ENCODE measurements at places on chromosomes 5 and 9. TPM values are rescaled to one million over a fixed set of nuclear protein-coding genes. Genes with fewer than 3 reads are reported as not detected.

- H3K4me3 ChIP-seq, result no peak overlapping the region
- no peak for DNase-seq
- no peaks in the 10 kb centered on the region for H3K4me1 ChIP-seq
- no peak overlapping the region for H3K27ac ChIP-seq
- no peaks in the 10 kb centered on the region for H3K36me3 ChIP-seq
These were observed 701.0 kb downstream of the NR2F1-AS1 start for GRCh38 chr5:92879806-92880543.

The BARHL1 gene
- not detected for polyA plus RNA-seq

- no peak within 1 kb of the TSS for H3K27ac ChIP-seq
- H3K4me1 ChIP-seq, result no peaks in the 10 kb centered on the region
- no peaks in the 10 kb centered on the region for H3K27me3 ChIP-seq
- no peak within 1 kb of the TSS for H3K4me3 ChIP-seq
- H3K36me3 ChIP-seq, result no peaks in the 10 kb centered on the region
These were observed at the start of gene AMBP for GRCh38 chr9:114078021-114078780. TSS of gene AMBP (minus strand) at chr9:114078300. CDS start at chr9:114078209, 91 bp downstream.

- H3K27ac ChIP-seq, result no peak overlapping the region
- H3K4me1 ChIP-seq, result no peaks in the 10 kb centered on the region
- H3K27me3 ChIP-seq, result no peaks in the 10 kb centered on the region
- no peak for DNase-seq
- no peaks in the 10 kb centered on the region for H3K36me3 ChIP-seq
- H3K4me3 ChIP-seq, result no peak overlapping the region
These were observed 312.5 kb upstream of the PTGER4 start for GRCh38 chr5:40367255-40367654.

GRCh38 chr5:112390327-112390726 lies 28.8 kb downstream of the EPB41L4A start:
- DNase-seq, result no peak
- H3K4me3 ChIP-seq, result no peak overlapping the region
- H3K4me1 ChIP-seq, result no peaks in the 10 kb centered on the region
- H3K27me3 ChIP-seq, result no peaks in the 10 kb centered on the region
- no peaks in the 10 kb centered on the region for H3K36me3 ChIP-seq
- no peak overlapping the region for H3K27ac ChIP-seq

DNA sequence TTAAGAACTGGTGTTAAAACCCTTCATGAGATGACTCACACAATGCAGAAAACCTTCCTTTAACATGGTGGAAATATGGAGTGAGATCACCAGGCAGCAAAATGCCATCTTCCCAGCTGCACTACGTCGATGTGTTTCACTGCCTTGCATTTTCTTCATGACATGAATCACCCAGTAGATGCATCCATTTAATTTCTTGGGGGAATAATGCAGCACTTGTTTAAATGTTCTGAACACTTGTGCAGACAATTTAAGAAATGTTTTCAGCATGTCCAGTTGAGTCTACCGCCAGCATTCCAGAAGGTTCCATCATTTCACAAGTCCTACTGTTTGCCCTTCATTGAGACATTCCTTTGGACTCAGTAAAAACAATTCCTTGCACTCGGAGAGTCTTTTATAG lies 81.6 kb downstream of the ADAMTS16 start:
- H3K4me3 ChIP-seq, result no peak overlapping the region
- no peaks in the 10 kb centered on the region for H3K27me3 ChIP-seq
- H3K27ac ChIP-seq, result no peak overlapping the region
- no peak for DNase-seq

DNA sequence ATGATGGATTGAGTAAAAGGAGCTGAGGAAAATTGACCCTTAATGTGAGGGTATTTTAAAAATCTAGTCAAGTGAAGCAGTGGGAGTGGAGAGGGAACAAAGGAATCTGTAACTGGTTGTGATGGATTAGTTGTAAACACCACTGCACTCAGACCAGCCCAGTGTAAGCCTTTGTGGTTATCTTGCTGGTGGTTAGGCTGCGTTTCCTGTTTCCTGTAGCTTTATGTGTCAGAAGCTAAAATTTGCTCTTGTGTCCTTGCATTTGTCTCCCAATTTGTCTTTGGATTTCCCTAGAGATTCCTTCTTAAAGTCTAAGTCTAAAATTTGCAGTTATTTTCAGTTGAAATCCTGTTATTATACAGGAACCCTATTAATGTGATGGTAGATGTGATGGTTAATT lies 6.3 kb downstream of the IFNA21 start:
- no peak overlapping the region for H3K27ac ChIP-seq
- no peak for DNase-seq
- H3K4me1 ChIP-seq, result no peaks in the 10 kb centered on the region
- no peak overlapping the region for H3K4me3 ChIP-seq
- H3K27me3 ChIP-seq, result no peaks in the 10 kb centered on the region

All from H1 (cell line).